ENCODE measurements at places on chromosomes 6 and 20.

DNA sequence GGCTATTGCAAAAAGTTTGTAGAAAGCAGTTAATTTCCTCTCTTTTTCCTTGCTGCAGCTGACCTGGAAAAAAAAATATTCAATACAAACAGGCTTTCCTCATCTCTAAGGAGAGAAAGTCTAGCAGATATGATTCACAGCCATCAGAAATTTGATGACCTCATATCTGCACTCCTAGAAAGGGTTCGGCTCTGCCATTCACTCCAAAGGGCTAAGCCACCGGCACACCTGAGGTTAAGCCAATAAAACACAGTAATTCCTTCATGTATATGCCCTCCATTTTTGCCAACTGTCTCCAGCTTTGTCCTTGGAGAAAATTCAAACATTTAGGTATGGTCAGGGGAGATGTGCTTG is 18.7 kb upstream of the LY86 start:
- DNase-seq: no peak

DNA sequence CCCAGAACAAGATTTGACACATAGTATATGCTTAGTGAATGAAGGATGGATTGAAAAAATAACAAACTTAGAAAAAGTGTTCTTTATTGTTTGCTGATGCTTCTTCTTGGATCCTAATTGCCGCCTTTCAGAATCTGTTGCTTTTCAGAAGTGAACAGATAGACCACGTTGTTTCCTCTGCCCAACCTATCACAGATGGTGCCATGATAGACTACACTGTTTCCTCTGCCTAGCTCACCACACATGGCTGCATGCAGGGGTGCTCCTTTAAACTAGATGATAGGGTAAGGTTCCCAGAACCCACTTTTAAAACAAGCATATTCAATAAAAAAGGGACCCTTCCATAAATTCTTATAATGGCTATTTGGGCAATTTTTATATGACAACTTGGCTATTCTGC is 4.6 kb upstream of the RGS17 start:
- no peak for DNase-seq

GRCh38 chr6:140809694-140810101 is 1323.0 kb upstream of the GJE1 start:
- no peak for DNase-seq

- no peak for DNase-seq
Measured at GRCh38 chr6:170062209-170062914, 228.5 kb downstream of the DLL1 start.

DNA sequence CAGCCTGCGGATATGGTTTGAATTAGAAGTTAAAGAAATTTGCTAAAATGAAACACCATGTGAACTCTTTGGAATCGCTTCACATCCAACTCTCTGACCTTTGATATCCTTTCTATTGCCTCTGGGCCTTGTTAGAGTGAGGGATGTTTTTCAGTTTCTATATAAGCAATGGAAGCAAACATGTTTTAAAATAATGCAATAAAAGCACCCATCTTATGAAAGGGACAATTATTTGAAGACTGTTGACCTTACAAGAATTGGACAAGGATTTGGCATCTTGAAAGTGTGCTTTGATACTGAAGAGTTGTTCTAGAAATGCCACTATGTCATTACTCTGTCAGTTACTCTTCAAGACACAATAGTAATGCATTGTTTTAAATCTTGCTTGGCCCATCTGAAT is 221.4 kb downstream of the PLCB4 start:
- no peak for DNase-seq

DNA sequence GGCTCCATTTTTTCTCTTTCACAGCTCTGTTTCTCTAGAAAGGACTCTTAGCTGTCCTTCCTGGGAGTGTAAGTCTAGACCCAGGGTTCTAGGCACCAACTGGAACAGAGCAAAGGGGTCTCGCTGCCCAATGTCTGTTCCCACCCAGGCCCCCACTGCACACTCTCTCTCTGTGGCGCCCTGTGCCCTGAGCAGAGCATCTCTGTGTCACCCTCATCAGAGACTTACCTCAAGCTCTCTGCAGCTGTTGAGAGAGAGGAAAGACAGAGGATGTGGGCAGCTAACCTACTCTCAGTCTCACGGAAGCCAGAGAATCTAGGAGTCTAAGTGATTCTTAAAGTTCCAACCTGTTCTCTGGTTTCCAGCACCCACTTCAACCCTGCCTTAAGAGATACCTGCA is 9.5 kb downstream of the NCR2 start:
- no peak for DNase-seq

- no peak for DNase-seq
Measured at GRCh38 chr6:35191889-35192288, 21.9 kb upstream of the SCUBE3 start.

DNA sequence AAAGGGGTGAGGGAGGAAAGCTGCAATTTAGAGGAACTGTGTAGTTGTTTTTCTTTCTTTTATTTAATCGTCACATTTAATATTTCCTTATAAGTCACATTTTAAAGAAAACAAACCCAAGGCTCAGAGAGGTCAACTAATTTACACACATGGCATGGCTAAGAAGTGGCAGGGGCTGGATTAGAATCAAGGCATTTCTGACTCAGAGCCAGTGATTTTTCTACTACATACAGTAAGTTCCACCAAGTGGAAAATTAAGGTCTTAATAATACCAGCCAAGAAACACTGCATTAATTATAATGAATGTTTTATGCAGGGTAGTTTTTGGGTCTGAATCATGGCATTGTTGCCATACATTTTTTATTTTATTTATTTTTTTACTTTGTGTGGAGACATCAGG is 607.7 kb upstream of the CITED2 start:
- DNase-seq: no peak

DNA sequence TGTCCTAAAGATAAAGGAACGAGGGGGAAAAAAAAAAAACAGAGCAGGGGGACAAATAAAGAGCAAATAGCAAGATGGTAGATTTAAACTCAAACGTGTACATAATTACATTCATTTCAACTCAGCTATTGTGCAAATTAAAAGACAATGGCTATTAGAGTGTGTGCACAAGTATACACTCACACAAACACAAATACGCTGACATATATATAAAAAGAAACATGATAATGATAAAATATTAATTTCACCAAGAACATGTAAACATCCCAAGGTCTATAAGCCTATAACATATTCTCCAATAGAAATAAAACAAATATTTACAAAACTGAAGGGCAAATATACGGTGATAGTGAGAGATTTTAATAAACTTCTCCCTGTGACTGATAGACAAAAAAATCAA is 1354.9 kb upstream of the GJE1 start:
- DNase-seq: no peak

DNA sequence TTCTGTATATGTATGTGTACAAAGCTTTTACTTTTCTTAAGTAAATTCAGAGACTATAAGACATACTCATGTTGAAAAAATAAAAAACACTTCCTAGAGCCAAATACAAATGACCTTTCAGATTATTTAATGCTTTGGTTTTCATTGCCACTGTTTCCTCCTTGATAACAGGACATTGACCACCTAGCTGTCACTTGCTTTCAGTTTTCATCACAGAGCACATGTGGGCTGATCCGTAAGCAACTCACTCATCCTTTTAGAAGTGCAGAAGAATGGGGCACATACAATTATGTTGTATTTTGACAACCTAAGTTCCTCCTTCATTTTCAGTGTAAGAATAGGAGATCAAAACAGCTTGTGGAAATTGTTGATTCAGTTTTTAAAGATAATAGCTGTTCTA is 6.2 kb downstream of the ZBTB2 start:
- DNase-seq: no peak

DNA sequence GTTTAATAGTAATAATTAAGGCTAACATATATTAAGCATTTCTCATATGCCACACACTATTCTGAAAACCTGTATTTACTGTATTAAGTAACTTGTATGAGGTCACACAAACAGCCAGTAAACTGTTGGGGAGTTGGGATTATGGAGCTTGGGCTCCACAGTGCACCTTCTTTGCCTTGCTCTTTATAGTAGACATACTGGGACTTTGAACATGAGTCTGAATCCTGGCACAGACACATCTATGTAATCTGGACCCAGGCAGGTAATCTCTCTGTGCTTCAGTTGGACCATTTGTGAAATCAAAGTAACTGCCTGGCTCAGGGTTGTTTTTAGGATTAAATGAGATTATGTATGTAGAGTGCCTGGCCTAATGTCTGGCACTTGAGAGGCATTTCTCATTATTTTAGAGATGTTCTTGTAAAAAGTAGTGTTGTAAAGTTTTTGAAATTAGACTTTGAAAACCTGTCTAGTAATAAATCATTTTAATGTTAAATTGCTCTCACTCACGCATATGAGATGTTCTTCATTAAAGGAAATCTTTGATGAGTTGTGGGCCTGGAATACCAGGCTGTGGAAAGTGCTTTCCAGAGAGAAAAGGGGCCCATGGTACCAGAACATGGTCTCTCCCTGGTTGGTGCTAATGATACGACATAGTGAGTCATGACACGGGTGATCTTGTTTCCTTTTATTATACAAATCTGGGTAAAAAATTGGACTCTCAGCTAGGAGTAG is 34.3 kb downstream of the LRRC1 start:
- DNase-seq: no peak

DNA sequence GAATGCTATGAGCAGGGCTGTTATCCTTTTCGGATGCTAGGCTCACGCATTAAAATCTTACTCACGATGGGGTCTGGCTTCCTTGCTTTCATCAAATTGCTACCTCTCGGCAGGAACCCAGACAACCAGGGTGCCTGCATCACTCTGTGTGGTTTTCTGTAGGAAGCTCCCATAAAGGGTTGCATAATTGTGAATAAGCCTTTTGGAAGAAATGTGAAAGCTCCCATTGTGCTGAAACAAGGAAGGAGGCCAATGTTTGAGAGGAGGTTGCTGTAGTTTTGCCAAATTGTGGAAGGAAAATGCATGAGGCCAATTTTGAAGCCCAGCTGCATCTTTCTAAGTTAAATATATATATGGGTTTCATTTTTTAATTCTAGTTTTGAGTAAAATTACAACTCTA is 615.5 kb downstream of the C6orf118 start:
- DNase-seq: no peak

DNA sequence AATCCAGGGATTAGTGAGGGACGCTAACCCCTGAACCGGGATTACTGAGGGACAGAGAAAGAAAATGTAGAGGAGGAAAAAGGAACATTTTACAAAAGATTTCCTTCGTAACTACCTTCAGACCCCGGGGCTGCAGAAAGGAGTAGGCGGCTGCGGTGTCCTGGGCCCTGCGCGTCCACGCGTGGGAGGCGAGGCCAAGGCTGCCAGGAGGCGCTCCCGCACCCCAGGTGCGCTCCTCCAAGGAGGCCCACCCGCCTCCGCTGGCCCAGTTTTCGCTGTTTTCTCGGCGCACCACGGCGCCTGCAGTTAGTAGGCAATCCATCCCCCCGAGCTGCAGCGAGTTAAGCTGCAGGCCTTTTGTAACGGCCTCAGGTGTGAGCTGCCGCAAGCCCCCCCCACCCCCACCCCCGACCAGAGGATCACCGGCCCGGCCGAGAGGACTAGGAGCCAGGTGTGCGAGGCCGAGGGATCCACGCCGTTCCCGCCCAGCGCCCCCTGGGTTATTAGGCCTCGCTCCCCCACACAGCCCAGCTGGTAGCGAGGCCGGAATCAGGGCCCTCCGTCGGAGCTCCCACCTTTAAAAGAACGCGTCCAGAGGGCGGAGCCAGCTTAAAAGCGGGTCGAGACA is 380.3 kb upstream of the ARID1B start:
- no peak for DNase-seq

- no peak for DNase-seq
Measured at GRCh38 chr20:3430376-3431069, 23.1 kb upstream of the DNAAF9 start.

- no peak for DNase-seq
Measured at GRCh38 chr6:55643861-55644260, 64.9 kb upstream of the HMGCLL1 start.

All from mucosa of gallbladder (tissue), 1 donor.